Iris pigment epithelial cell (primary cell): ENCODE measurements at places on chromosomes 6 and 20.
A peak's percentile ranks its signal among the peaks of the same experiment; 100 is the strongest.

- no peak for DNase-seq
Observed at GRCh38 chr6:10203651-10204050, 211.2 kb downstream of the TFAP2A start.

- DNase-seq = no peak
Observed at GRCh38 chr20:1920252-1920651, 25.0 kb downstream of the SIRPA start.

- no peak for DNase-seq
Observed at GRCh38 chr6:118319416-118319815, 228.7 kb upstream of the PLN start.

- peak; percentile 81 for DNase-seq
Observed at GRCh38 chr20:31674895-31675827, 37.4 kb downstream of the COX4I2 start.

DNA sequence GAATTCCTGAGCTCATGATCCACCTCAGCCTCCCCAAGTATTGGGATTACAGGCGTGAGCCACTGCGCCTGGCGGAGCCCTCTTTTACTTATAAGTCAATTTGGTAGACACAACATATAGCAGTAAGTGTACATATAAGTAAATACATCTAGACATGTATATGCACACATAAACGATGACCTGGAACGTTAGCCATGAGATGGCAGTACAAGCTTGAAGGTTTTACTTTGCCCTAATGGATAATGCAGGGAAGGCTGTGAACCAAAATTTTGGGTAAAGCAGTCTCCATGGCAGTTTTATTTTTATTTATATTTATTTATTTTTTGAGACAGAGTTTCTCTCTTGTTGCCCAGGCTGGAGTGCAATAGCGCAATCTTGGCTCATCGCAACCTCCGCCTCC is 2.4 kb upstream of the GNMT start:
- DNase-seq = no peak

DNA sequence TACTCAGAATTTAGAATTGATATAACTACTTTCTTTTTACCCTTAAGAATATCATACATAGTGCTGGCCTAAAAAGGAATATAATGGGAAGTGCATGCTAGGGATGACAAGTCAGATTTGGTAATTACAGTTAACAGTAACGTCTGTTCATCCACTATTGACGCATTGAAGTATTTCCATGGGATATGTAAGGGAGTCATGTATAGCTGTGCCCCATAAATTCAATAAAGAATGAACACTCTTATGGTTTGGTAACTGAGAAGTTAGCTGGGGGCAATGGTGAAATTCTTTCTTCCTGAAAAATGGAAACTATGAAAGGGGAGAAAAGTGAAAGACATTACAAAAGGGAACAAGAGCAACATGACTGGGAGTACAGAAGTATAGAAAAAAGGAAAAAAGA is 2.6 kb upstream of the COL19A1 start:
- DNase-seq = no peak

DNA sequence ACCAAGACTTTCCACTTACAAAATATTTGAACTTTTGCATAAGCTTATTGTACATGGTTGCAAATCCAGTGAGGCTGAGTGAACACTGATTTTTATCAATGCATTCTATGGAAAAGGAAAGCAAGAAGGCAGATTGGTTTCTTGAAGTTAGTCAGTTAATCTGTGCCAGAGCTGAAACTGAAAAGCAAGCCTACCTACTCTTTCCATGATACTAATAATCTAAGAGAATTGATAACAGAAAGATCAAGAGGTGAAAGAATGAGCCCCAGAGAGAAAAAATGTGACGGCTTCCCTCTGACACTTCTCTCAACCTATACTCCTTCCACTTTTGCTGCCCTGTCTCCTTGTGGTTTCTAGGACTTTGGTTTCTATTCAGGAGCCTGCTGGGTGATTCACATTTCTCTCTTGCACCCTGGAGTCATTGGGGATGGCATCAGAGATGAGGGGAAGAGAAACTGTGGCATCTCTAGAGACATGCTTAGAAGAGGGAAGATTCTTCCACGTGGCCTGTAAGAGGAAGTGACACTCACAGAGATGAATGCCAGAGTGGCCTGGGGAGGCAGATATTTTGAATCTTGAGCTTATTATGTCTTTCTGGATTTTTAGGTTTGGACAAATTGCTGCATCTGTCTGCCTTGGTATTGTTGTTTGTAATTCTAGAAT is 158.6 kb upstream of the RIMS1 start:
- no peak for DNase-seq

DNA sequence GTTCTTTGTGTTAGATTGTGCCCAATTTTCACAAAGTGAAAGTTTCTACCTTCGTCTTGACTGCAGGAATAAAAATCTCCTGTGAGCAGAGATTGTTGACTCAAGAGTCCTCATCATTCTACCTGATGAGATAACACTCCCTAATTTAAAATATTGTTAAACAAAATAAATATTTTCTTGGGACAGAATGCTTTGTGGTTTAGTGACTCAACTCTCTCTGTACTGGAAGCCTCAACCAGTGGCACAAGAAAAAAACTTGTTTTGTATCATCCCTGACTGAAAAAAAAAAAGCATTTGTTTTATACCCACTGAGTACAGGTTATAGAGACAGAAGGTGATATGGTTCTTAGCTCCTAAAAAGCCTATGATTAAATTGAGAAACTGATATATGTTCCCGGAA is 78.9 kb downstream of the CRYBG1 start:
- DNase-seq = peak; percentile 28

DNA sequence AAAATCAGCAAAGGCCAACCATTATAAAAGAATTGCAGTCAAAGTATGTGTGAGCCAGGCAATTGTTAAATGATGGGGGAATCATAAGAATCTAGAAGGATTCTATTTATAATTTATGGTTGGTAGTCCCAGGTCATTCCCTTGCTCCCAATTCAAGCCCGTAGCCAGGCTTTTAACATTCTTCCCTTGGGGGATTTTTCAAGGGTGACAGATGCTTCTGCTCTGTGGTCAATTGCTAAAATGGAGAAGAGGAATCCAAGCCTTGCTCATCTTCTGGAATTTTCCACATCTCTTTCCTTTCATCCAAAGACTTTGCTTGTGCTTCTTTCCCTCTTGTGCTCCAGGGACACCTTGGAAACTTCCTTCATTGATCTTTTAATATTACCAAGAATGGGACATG is 18.0 kb upstream of the BCAS1 start:
- DNase-seq = no peak

DNA sequence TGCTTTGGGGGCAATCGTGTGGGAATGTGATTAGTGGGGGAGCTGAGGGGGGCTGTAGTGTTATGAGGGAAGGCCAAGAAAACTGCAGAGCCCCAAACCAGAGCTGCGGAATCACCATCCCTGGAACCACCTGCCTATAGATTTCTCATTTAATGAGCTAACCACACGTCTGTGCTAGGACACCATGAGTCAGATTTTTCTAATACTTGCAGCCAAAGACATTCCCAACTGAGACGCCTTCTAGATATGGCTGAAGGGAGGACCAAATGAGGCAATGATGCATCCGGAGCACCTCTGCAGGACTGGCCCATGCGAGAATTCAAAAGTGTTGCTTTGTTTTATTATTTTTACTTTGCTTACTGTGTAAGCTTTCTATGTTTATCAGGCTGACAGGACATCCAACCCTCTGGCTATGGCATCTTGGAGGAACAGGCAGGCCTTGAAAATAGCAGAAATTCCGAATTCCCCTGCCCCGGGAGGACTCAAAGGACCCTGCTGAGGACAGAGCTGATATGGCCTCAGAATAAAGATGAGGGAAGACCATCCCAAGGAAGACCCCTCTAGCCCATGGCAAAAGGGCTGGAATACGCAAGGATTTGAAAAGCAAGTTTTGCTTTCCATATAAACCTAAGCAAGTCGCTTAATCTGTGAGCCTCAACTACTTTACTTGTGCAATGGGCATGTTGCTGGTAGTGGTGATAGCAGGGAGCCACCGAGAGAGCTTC is 3.1 kb upstream of the PTGIS start:
- DNase-seq = peak; percentile 69

- peak; percentile 80 for DNase-seq
Observed at GRCh38 chr6:26021001-26021349, 58.4 kb downstream of the TRIM38 start.

DNA sequence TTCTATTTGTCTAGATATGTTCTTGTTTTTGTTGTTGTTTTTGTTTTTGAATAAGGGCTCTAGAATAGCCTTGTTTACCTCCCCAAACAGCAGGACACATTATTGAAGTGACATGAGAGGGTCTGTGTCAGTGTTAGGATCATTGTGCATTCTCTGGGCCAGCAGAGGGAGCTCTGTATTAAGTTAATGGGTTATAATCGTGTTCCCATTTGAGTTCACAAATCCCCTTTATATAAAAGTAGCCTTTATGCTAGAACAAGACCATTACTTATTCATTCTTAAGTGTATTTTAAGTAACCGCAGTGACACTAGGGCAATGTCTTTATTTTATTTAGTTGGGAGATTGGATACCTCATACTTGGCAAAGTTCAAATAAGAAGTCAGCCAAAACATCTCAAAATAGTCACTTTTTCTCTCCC is 44.8 kb downstream of the STK4 start:
- DNase-seq = peak; percentile 72

GRCh38 chr20:13771853-13772453 is 12.8 kb downstream of the ESF1 start:
- peak; percentile 33 for DNase-seq

GRCh38 chr6:168516944-168517741 is 76.2 kb downstream of the SMOC2 start:
- no peak for DNase-seq

GRCh38 chr20:58709013-58709702 is 16.6 kb downstream of the NPEPL1 start:
- DNase-seq = no peak

DNA sequence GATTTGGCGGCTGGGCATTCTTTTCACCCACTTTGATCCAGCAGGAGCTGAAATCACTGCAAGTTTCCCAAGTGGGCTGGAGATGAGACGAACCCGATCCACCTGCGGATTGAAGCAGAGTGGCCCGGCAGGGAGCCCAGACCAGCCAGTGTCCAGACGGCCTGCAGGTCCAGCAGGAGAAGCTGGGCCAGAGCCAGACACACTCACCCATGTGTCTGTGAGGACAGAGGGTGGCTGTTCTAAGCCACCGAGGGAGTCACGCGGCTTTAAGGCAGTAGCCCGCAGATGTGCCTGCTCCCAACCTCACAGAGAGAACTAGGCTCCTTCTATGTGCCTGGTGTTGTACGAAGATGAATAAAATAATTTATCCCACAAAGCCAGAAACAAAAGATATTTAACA is 200.7 kb downstream of the WDR27 start:
- DNase-seq = no peak

DNA sequence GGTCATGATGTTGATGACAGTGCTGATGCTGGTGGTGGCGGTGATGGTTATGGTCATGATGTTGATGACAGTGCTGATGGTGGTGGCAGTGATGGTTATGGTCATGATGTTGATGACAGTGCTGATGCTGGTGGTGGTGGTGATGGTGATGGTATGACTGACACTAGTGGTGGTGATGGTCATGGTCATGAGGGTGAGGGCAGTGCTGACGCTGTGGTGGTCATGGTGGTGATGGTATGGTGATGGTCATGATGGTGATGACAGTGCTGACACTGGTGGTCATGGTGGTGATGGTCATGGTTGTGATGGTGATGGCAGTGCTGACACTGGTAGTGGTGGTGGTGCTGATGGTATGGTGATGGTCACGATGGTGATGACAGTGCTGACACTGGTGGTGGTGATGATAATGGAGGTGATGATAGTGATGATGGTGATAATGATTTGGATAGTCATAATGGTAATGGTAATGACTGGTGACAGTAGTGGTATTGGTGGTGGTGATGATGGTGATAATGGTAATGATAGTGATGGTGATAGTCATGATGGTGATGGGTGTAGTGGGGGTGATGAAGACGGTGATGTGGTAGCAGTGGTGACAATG is 206.2 kb downstream of the CDH4 start:
- no peak for DNase-seq

GRCh38 chr6:63447134-63447533 is 125.1 kb upstream of the LOC128125822 start:
- no peak for DNase-seq

DNA sequence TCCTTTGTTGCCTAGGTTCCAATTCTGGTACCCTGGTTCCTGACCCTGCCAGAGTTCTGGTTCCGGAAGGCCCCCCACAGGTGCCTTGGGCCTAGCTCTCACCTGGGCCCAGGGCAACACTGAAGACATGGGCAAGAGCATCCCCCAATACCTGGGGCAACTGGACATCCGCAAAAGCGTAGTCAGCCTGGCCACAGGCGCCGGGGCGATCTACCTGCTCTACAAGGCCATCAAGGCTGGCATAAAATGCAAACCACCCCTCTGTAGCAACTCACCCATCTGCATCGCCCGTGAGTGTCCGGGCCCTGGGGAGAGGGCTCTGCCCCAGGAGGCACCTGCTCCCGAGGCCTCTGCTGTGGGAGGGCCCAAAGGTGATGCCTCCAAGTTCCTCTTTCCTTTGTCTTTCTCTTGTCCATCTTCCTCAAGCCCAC is at the start of gene ARMC12:
Gene ARMC12 (plus strand): TSS at position 51 of the 431 bp plus-strand sequence. CDS start 77 bp downstream, at position 128.
- no peak for DNase-seq

- DNase-seq = peak; percentile 46
Observed at GRCh38 chr20:58481481-58482021, 33.6 kb downstream of the APCDD1L start.

- DNase-seq = peak; percentile 73
Observed at GRCh38 chr20:50794846-50795634, at the start of gene BCAS4. Gene BCAS4 (plus strand): TSS chr20:50795061. CDS start chr20:50795084, 23 bp downstream.

DNA sequence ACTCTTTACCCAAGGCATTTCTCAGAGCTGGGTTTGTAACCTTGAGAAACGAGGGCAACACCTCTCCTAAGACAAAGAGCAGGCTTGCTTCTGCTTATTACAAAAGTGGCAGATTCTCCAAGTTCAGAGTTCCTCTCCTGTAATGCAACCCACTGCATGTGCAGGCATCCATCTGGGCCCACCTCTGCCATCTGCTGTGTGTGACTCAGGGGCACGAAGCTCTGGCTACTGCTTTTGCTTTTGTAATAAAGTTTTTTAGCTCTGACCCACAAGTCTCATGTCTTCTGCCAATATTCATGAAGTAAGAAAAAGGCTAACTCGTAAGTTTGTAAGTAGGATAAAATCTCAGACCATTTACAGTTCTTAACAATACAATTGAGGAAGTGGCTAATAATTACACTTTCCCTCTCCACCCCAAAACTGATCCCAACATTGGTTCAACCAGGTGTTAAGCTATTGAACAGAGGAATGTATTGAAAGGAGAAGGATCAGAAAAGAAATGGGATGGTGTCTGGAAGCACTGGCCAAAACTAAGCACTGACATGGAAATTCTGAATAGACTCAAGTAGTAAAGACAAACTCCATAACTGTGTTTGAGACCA is 51.7 kb upstream of the SMLR1 start:
- DNase-seq = no peak

DNA sequence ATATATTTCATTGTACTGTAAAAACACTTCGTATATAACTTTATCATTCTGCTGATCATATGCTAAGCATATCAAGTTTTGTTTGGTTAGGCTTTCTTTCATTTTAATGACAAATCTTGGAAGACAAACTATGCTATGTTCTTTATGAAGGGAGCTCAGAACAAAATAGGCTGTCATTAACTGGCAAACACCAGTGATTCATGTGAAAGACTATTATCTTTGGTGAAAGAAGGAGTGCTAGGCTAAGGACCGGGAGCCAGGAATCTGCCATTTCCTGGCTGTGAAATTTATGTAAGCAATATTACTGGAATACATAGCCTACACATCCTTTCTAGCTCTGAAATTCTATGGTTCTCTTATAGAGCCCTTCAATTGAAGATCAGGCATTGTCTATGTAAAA is 136.2 kb upstream of the CCN2 start:
- DNase-seq = peak; percentile 59

- DNase-seq = no peak
Observed at GRCh38 chr6:13655700-13656099, 40.6 kb downstream of the NOL7 start.

- DNase-seq = peak; percentile 36
Observed at GRCh38 chr20:58482416-58482815, 32.8 kb downstream of the APCDD1L start.
